ENCODE measurements at places on chromosomes 2 and 18.

GRCh38 chr2:108629417-108629816 lies 89.9 kb upstream of the RANBP2 start:
- no peak for DNase-seq

DNA sequence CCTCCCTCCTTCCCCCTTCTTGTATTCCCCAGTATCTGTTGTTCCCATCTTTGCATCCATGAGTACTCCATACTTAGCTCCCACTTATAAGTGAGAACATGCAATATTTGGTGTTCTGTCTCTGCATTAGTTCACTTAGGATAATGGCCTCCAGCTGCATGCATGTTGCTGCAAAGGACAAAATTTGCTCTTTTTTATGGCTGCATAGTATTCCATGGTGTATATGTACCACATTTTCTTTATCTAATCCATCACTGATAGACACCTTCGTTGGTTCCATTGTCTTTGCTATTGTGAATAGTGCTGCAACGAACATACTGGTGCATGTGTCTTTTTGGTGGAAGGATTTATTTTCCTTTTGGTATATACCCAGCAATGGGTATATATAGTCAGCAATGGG lies 47.4 kb downstream of the VIT start:
- DNase-seq, result no peak

GRCh38 chr2:232647261-232647660 lies 13.9 kb downstream of the EFHD1 start:
- DNase-seq, result no peak

DNA sequence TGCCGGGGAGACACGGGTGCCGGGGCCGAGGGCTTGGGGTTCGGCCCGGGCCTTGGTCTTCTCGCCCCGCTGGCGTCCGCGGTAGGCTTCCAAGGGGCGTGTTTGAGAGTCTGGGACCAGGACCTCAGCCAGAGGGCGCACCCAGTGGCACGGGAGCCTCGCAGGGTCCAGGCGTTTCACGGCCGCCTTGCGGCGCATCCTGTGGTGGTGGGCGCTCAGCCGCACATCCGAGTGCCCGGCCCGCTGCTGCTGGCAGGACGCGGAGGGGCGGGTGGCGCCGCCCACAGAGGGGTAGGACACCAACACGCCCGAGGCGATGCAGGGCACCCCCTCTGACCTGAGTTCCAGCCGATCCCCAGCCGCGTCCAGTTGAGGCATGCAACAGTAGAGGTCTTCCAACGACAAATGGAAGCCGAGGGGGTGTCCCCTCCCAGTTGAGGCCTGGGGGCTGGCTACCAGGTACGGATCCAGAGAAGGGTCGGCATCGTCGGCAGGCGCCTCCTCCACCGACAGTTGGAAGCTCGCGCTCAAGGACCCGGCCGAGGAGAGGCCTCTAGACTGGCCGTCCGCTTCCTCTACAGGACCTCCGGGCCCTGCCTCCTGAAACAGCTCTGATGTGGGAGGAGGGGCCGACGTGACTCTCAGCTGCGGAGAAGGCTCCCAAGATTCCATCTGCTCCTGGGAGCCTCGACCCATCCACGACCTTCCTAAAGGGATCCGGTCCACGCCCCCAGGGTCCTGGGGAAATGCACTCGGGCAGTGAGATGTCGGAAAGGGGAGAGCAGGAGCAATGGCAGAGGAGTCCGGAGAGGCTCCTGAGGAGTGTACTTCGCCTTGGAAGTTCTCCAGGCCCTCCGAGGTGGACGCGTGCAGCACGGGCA lies 6.3 kb downstream of the C2orf81 start:
- DNase-seq, result peak; percentile 81

- DNase-seq, result no peak
Measured at GRCh38 chr2:1162768-1163584, 212.3 kb downstream of the SNTG2 start.

- no peak for DNase-seq
Measured at GRCh38 chr2:54699665-54700064, 23.8 kb upstream of the EML6 start.

DNA sequence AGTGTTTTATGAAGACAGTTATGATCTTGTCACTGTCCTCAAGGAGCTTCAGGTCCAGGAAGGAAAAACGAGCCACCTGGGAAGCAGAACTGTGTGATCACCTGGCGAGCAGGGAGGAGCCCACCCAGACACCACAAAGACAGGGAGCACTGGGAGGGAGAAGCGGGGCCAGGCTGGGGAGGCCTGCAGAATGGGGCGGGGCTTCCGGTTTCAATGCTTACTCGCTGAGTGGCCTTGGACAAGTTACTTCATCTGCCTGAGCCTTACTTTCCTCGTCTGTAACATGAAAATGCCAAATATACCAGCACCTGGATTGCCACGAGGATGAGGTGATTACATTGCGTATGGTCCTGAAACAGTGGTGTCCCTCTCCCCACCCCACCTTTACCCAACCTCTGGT lies 227.5 kb downstream of the ANKRD30B start:
- DNase-seq, result no peak

DNA sequence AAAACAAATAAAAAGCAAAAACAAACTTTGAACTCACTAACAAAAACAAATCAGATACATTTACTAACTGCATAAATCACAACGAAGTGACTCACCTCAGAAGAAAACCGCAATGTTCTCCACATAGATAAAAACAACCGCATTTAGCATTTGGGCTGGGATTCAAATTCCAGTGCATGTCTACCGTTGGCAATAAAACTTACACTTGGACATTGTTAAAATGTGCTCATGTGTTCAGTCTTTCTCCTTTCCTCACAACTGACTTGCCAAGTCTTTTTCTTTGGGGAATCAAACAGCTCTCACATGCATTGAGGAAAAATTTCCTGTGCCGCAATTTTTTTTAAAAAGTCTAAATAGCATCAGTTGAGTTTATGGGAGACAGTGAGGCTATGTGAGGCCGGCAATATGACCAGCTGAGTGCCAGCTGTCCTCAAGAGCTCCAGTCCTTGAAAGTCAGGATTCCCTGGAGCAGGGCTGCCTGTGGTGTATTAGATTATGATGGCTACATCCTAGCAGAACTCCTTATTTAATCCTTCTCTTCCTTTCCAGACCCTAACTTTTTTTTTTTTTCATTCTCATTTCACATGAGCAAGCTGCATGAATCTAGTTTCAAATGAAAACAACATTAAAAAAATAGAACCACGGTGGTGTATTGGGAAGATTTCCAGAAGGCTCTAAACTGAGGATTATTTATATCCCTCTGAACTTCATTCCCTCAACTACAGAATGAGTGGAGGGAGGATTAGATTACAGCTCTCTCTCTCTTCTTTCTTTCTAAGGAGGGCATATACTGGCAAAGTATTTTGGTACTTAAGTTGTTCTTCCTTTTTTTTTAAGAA lies 70.2 kb upstream of the MEIS1 start:
- peak; percentile 32 for DNase-seq

DNA sequence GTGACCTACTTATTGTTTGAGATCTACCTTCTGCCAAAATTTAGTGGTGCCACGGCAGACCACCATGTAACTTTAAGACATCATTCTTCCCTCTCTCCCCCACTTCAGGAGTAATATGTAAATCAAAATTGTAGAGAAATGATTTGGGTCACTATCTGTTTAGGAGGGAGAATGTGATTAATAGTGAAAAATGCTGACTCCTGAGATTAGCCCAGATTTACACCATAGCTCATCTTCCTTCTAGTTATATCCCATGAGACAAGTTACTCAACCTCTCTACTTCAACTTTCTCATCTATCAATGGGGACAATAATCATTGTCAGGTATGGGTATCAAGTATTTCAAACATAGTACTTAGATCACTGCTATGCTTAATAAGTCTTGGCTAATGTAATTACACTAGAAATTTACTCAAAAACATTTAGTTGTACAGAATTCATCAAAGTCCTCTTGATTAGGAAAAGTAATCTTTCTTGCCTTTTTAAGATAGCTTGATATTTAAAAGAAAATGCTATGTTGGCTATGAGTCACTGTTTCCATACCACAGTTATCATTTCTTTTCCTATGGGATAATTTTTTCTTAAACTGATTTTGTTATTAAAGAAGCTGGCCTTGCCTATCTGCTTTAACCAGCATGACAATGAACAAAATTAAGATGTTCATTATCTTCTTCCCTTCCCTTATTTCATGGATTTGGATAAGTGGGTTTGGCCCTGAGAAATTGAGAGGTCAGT lies 1038.9 kb upstream of the ZEB2 start:
- no peak for DNase-seq

DNA sequence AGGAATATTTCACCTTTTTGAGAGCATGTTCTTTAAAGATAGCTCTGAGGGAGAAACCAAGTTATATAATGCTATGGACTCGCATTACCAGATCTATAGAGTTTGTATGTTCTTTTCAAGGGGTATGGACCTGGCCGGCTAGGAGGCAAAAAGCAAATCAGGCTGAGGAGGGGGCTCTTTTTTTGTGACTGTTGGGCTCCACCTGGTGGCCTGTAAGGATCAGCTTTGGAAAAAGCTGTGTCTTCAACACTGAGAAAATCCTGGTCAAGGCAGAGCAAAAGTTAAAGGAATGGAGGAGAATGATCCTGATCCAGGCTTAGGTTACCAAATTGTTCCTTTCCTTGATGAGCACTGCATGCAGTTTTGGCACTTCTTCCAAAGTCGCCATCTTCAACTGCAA lies 180.5 kb downstream of the DIS3L2 start:
- DNase-seq, result peak; percentile 31

DNA sequence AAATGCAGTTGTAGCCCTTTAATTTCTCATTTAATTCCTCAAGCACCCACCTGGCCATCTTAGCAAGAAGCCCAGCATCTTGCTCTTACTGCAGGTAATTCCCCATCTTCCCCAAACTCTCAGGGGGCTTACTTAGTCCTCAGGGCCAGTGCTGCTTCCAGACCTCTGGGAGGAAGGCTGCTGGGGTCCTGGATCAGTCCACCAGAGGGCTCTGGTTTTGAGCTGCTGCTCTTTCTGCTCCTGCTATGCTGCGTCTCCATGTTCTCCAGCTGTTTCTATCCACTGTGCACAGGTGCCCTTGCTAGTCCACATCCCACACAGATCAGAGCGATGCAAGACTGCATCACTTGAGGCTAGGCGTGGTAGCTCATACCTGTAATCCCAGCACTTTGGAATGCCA lies 34.5 kb upstream of the TMEM87B start:
- DNase-seq, result no peak

DNA sequence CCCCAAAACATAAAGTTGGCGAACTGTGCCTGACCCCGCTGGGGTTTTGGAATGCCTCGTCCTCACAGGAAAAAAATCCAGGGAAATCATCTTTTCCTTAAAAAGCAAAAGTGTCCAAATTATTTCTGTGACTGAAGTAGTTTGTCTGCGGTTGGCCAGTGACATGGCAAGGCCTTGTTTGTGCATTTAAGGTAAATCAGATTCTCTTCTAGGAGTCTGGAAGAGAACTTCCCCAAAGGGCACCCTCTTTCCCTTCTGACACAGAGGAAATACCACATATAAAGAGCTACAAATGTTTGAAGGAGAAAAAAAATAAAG lies 737 bp upstream of the CYB5A start:
- DNase-seq, result no peak

DNA sequence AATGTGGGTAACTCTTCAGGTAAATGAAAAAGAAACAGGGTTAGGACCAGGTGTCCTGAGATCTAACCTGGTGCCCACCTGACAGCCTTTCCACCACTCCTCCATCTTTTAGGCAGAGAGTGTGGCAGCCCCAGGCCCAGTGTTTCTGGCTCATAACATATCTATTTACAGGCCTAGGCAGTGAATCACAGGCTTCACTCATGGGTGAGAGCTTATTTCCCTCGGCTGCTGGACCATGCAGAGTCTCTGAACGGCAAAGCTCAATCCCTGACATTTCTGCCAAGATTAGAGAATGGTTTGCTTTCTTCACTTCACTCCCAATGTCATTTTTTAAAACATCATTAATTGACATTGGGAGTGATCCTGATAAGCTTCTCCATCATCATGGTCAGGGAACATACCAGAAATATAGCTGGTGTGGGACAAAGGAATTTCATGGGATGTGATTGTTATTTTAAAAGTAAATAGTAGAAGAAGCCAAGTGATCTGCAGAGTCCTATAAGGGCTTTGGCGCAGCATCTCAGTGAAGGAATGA lies 323.9 kb downstream of the SETBP1 start:
- DNase-seq, result no peak

GRCh38 chr18:29147944-29148343 lies 971.0 kb upstream of the CDH2 start:
- DNase-seq, result peak; percentile 38

DNA sequence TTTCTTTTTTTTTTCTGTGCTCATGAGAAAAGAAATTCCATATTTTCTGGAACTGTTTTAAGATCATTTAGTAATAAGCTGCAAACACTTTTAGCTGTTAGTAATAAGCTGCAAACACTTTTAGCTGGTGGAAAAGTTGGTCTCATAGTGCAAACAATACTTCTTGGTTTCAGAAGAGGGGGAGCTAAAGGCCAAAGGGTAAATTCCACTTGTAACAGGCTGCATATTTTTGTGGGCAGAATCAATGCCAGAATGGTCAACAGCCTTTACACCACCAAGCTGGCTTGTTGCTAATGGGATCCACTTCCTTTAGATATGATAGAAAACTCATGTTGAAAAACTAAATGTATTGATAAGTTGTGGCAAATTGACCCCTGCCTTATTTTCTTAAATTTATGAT lies 356.8 kb downstream of the NR4A2 start:
- DNase-seq, result no peak

- DNase-seq, result peak; percentile 27
Measured at GRCh38 chr2:109046925-109047508, 58.0 kb upstream of the EDAR start.

GRCh38 chr18:13159579-13159978 lies 59.0 kb upstream of the LDLRAD4 start:
- peak; percentile 78 for DNase-seq

- no peak for DNase-seq
Measured at GRCh38 chr2:241949736-241950412, 80.3 kb downstream of the RTP5 start.

DNA sequence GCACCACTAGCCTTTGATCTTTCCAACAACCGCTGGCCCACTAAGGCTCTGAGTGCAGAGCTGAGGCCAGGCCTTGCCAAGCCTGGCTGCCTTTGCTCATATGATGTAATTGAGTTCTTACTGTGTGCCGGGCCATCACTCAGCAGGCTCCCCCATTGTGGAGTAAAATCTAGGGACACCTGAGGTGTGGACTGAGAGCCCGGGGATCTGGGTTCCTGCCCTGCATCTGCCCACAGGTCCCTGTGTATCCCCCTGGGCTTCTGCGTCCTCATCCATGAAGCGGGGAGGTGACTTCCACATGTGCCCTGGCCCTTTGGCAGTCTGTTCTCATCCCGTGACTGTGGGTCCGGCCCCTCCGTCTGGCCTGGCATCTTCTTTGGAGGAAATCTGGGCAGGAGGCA lies 33.8 kb downstream of the GREB1 start:
- no peak for DNase-seq

GRCh38 chr2:180591947-180592346 lies 388.5 kb upstream of the UBE2E3 start:
- DNase-seq, result no peak

DNA sequence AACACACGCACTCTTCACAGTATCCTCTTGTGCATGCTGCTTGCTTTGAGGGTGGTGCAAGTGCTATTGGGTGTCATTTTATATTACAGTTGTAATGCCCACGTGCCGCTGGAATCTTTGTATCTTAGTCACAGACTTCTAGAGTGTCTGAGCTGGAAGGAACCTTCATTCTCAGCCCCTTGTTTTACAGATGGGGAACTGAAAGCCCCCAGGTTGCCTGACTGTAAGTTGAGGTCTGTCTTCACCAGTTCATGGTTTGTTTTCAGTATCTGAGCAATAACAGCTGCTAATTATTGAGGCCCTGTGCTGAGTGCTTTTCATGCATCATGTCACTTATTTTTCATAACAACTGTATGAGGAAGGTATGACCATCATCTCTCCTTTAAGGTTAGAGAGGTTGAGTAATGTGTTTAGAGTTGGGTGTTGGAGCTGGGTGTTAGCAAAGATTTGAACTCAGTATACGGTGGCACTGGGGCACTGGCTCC lies 77.0 kb downstream of the PRKCE start:
- no peak for DNase-seq

GRCh38 chr2:164514491-164514890 lies 106.8 kb downstream of the GRB14 start:
- DNase-seq, result no peak

Data from AG20443 (cell line).